Renal cortical epithelial cell (primary cell): ENCODE measurements at places on chromosomes 7 and 10.

- peak; percentile 44 for DNase-seq
Measured at GRCh38 chr7:97145068-97145467, 27.6 kb downstream of the SDHAF3 start.

- no peak for DNase-seq
Measured at GRCh38 chr7:87510411-87510875, 35.0 kb upstream of the ABCB4 start.

DNA sequence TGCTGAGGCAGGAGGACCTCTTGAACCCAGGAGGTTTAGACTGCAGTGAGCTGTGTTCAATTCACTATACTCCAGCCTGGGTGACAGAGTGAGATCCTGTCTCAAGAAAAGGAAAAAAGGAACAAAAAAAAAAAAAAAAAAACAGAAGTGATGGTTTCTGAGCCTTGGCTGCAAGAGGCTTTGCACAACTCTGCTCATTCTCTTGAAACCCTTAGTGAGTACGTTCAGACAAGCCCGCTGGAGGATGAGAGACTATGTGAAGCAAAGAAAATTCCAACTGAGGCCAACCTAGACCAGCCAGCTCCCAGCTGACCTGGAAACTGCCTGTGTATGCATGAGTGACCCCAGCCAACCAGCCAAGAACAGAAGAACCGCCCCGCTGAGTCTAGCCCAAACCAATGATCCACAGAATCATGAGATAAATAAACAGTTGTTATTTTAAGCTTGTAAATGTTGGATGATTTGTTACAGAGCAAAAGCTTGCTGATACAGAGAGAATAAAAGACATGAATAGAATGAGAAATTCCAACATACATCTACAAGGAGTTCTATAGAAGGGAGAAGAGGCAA is 50.6 kb upstream of the FZD9 start:
- DNase-seq: no peak

DNA sequence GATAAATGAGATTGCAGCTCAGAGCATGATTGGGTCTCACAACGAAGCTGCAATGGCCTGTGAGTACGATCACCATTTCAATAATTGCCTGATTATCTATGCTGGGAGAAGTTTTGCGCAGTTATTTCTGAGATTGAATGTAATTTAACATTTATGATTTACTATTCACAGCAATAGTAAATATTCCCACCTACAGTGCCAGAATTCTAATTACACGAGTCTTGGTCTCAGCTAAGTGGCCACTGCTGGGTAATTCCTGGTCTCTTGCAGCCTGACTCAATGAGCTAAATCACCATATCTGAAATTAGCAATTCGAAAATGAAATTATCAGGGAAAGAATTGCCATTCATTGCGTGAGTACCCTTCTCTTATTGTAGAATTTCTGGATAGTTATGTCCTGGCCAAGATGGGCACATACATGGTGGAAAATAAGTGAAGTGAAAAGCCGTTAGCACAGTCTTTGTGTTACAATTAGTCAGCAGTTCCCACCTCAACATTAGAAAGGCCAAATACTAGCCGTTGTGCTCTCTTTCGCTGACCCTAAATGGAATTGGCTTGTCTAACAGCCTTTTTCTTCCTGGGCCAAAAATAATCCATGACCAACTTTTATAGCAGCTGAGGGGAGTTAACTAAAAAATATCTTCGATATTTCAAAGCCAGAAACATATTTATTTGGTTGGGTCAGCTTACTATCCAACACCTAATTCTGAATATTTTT is 681.0 kb upstream of the C7orf33 start:
- no peak for DNase-seq

GRCh38 chr7:55733241-55734140 is 129.1 kb downstream of the SEPTIN14 start:
- peak; percentile 51 for DNase-seq

GRCh38 chr7:46157404-46157803 is 236.3 kb upstream of the IGFBP3 start:
- no peak for DNase-seq

- DNase-seq: peak; percentile 72
Measured at GRCh38 chr10:59536167-59537014, 173.3 kb downstream of the SLC16A9 start.

- no peak for DNase-seq
Measured at GRCh38 chr10:42955493-42955889, 121.4 kb upstream of the RET start.

DNA sequence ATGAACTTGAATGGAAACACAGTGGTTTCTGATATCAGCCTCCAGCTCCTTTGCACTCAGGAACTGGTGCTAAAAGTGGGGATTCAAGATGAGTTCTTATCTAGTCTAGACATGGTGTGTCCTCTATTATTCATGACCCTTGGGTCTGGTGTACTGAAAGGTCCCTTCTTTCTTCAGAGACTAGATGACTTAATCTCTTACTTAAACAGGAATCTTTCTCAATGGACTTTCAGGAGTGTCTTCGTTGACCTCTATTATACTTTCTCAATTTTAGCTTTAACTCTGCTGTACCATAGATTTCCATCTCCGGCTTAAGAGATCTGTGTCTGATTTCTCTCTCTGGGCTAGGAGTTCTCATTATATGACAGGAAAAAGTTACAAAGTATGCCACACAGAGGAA is 83.5 kb upstream of the INHBA start:
- no peak for DNase-seq

DNA sequence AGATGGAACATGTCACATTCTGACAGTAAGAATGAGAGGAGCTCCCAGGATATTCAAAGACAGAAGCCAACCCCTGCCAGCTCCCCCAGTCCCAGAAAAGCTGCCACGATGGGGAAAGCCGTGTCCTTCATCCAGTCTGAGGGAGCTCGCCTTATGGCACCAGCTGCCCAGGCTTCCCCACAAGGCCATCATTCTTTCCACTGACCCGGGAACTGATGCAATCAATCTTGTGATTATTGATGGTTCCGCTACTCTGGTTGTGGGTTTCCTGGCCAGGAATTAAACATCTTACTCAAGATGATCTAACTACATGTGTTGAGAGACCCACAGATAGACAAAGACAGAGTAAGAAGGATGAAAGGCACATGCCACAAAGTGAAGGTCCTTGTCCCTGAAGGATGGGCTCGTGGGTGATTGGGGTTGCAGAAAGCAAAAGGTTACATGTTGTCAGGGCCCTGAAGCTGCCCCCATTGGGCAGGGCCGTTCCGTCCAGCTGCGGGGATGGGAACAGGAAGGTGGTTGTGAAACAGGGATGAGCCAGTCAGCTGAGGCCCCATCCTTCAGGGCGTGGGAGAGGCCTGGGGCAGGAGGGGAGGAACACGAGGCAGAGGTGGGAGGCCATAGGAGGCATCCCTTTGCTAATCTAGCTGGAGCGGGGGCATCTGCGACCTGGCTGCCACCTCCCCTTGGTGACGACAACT is 127.6 kb downstream of the OAT start:
- DNase-seq: peak; percentile 69

DNA sequence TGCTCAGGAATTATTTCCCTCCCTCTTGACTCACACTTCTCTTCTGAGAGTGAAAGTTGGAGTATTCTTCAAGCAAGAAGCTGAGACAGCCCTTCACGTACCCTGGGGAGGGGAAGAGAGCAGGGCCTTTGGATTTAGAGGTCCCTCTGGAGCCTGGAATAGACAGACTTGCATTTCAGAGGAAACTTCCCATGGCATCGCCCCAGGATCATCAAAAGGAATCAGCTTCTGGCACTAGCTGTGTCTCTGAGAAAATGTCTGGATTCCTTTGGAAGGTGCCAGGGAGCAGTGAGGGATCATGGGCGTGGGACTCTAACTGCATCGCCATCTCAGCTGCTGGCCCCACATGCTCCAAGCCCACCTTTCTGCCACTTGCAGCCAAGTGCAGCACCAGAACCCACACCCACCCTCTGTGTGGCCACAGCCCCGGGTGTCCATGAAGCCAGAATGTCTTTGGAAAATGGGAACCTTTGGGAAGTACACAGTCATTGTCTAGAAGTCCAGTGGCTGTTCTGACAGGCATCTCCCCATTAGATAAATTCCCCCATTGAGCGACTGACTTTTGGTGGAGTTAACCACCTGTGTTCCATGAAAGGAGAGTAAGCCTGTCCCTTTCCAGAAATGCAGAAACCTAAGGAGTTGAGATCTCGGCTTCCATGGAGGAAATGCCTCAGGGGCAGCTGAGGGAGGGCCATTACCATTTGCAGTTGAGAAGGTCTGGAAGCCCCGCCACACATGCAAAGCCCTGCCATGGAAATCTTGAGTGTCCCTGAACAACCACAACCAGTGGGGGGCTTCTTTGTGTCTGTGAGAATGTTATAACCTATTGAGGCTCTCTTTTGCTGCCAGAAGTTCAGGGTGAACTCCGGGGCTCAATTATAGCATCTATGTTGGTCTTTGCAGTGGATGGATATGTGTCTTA is 57.8 kb upstream of the GDF10 start:
- DNase-seq: no peak

DNA sequence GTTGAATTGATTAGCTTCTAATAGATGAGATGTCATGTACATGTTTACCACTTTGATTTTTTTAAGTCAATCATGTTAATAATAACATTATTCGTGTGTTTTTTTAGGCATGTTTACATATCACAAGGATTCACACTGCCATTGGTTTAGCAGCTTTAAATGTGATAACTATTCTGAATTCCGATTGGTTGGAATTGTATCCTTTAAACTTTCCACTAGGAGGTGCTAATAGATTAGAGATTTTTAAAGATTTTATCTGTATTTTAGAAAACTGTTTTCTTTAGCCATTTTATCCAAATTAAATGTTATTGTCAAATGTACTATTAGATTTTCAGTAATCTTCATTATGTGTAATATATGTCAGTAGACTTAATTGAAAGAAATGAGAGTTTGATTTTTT is 83.2 kb downstream of the HECTD2 start:
- peak; percentile 64 for DNase-seq

DNA sequence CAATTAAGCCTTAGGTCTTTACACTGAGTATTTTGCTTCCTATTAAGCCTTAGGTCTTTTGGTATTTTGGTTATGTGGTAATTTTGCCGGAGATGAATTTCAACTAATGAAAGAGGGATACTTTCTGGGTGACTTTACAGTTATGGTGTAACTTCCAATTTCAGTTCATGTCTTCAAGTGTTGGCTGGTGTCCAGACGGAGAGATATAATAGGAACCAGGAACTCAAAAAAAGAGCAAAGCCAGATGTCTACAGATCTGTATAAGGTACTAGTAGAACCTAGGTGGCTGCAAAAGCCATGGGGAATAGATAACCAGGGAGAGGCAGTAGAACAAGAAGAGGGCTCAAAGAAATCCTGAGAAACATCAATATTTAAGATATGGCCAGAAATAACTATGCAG is 12.3 kb downstream of the ERCC6 start:
- DNase-seq: no peak

- DNase-seq: peak; percentile 47
Measured at GRCh38 chr10:72935361-72935760, 19.2 kb downstream of the PLA2G12B start.

- DNase-seq: peak; percentile 86
Measured at GRCh38 chr7:24965831-24966708, 13.9 kb downstream of the OSBPL3 start.

DNA sequence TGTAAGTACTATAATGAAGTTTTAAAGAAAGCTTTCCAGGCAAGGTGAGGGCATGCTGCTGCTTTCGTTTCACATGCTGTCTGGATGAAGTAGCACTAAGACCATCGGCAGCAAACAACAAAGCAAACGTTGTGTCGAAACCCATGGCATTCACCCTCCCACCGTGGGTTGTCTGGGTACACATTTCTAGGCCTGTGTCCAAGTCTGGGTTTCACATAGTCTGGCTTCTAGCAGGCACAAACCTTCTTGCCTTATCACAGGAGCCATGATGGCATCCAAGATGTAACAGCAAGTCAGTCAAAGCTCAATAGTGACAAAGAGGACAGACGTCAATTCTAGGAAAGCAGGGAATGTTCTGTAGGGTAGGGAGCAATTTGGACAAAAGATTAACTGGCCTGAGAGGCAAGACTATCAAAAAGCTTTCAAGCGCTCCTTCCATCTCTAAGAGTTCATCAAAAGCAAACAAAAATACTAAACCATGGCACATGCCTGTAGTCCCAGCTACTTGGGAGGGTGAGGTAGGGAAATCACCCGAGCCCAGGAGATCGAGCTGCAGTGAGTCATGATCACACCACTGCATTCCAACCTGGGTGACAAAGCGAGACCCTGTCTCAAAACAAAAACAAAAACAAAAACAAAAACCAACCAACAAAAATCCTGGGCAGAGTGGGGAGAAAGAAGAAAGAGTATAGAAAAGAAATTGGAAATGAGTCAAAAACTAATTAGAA is 42.7 kb downstream of the PAXIP1 start:
- DNase-seq: peak; percentile 67

DNA sequence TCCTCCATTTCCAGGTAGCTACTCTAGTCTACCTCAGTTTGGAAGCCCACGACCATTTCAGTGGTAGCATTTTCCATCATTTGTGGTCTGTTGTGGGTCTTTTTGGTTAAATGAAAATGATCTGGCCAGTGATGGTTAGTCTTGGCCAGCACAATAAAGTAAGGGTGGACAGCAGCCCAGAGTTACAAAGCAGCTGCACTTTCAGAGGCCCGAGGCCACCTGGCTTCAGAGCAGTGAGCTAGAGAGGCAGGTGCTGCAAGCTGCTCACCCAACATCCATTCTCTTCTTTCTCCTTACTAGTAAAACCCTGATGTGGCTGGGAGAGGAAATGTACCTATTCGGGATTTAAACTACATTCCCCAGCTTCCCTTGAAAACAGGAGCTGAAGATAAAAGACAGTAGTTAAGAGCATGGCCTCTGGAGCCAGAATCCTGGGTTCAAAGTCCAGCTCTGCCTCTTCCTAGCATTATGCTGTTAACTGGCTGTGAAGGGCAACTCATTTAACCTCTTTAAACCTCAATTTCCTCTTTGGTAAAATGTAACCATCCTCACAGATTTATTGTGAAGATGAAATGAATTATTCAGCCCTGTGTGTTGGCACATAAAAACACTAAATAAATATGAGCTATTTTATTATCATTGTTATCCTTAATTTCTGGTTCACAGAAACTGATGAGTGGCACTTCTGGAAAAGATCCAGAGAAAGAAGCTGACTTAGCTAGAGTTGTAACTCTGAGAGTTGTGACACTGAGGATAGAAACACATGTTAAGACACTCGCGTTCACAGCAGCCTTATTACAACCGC is 517.4 kb downstream of the PARD3 start:
- no peak for DNase-seq

GRCh38 chr7:40301486-40302068 is 166.8 kb downstream of the SUGCT start:
- peak; percentile 58 for DNase-seq

GRCh38 chr7:87624628-87625027 is 3.6 kb upstream of the RUNDC3B start:
- DNase-seq: peak; percentile 50

- DNase-seq: no peak
Measured at GRCh38 chr7:107622894-107623293, 37.7 kb upstream of the SLC26A4 start.

- no peak for DNase-seq
Measured at GRCh38 chr7:51764976-51765375, 448.4 kb upstream of the COBL start.

- DNase-seq: no peak
Measured at GRCh38 chr7:36192053-36192824, 39.2 kb downstream of the EEPD1 start.

GRCh38 chr7:90994121-90994520 is 270.1 kb upstream of the FZD1 start:
- no peak for DNase-seq

GRCh38 chr10:32386623-32387260 is 39.8 kb upstream of the EPC1 start:
- DNase-seq: no peak
